ENCODE measurements at places on chromosomes 3 and 15. TPM values are rescaled to one million over a fixed set of nuclear protein-coding genes. Genes with fewer than 3 reads are reported as not detected.
A peak's percentile ranks its signal among the peaks of the same experiment; 100 is the strongest.

GRCh38 chr15:73854265-73854664 is 19.1 kb upstream of the TBC1D21 start:
- no peak overlapping the region for H3K4me3 ChIP-seq
- no peak for DNase-seq
- peaks cover 39% of the 10 kb centered on the region for H3K27me3 ChIP-seq
- no peak overlapping the region for H3K27ac ChIP-seq
- H3K4me1 ChIP-seq, result no peaks in the 10 kb centered on the region

DNA sequence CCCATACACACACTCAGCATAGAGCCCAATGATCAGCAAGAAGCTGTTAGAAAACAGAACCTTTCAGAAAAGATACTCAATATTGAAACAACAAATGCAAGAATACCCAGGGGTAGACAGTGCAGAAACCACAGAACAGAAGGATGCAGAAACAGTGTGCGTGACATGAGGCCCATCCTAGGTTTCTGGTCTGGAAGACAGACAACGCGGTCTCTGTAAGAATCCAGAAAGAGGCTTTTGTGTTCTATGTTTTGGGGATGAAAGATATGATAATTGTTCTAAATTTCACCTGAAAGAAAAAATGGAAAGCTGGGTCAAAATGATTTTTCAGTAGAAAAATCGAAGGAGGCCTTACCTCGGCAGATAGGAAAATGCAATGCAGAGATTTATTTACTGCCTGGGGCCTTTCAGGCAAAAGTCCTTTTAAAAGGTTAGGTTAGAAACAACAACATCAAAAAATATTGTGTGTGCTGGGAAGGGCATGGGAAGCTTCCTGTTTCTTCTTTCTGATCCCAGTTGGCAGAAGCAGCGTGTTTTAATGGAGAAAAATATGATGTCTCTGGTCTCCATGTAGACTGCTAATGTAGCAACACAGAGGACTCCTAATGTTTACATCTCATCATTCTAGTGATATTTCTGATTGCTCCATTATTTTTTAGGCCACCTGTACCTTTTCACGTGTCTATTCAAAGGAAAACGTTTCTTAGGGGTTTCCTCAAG is 17.0 kb downstream of the SYNM start:
- no peak for DNase-seq
- no peak overlapping the region for H3K27ac ChIP-seq
- H3K4me3 ChIP-seq, result no peak overlapping the region
- peaks cover 15% of the 10 kb centered on the region for H3K4me1 ChIP-seq
- H3K27me3 ChIP-seq, result no peaks in the 10 kb centered on the region
- no peaks in the 10 kb centered on the region for H3K36me3 ChIP-seq

DNA sequence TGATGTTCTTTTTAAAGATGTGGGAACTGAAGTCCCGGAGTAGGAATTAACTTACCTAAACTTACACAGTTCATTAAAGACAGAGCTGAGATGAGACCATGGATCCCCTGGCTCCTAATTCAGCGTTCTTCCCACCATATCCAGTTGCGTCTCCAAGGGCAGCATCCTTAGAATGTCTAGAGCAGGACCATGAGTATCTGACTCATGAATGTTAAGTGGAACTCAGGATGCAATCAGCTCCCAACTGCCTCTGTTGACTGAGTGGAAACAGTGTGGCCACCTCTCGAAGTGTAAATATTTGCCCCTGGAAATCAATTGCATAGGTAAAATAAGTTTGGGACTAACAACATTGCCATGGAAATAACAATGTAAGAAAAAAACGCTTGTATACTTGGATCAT is 2.5 kb downstream of the SNTN start:
- no peaks in the 10 kb centered on the region for H3K27me3 ChIP-seq
- DNase-seq, result peak; percentile 39
- H3K4me1 ChIP-seq, result peaks cover 44% of the 10 kb centered on the region

DNA sequence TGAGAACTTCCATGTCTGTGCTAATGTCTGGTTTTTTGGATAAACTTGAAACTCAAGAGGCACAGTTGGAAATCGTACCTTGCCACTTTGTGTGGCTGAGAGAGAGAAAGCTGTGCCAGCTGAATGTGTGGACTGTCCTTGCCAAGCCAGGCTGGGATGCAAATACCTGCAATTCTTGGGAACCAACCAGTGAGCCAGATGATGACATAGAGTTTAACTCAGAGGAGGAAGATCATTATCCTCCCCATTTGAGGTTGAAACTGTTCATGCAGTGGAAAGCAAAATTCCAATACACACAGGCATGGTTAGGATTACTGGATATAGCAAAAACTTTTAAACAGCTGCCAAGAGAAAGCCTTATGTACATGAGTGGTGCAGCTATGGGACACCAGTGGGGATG is 451.4 kb upstream of the NPAP1 start:
- no peaks in the 10 kb centered on the region for H3K27me3 ChIP-seq
- no peaks in the 10 kb centered on the region for H3K4me1 ChIP-seq
- no peak overlapping the region for H3K4me3 ChIP-seq
- no peak for DNase-seq

Gene FBXW12
- polyA plus RNA-seq, result not detected

Gene LIPH
- 0.34 TPM for polyA plus RNA-seq

DNA sequence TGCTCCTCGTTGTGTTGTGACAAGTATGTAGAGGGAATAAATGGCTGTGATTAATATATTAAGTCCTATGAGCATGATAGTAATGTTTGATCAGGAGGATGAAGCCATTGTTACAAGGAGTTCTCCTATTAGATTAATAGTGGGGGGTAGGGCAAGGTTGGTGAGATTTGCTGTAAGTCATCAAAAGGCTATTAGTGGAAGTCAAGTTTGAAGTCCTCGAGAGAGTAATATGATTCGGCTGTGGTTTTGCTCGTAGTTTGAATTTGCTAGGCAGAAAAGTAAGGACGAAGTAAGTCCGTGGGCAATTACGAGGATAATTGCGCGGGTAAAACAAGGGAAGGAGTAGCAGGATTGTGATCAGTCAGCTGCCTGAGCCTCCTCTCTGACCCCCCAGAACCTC is 26.0 kb upstream of the BUB1B start:
- no peaks in the 10 kb centered on the region for H3K4me1 ChIP-seq
- no peak overlapping the region for H3K4me3 ChIP-seq
- H3K27ac ChIP-seq, result no peak overlapping the region

DNA sequence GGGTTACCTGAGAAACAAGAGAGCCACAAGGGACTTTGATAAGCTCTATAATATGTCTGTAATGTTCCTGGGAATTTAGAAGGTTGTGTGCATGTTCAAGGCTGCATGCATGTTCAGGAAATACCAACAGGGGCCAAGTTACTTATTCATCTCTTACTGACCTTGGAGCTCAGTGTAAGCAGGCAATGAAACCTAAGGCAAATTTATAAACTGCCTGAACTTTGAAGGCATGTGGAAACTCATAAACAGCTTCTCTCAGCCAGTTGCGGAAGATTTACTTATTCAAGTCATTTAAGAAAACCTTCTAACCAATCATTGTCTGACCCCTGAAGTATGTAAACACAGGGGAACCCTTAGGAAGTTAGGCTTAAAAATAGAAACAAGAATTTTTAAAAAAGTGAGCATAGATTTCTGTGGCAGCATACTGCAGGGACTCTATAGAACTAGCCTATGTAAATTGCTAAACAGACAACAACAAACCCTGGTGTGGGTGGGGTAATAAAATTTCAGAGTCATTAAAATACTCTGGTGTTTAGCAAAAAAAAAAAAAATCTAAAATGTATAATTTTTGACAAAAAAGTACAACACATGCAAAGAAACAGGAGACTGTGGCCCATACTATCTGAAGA is 57.2 kb downstream of the SLC15A2 start:
- no peaks in the 10 kb centered on the region for H3K27me3 ChIP-seq
- DNase-seq, result no peak
- H3K27ac ChIP-seq, result no peak overlapping the region
- no peaks in the 10 kb centered on the region for H3K36me3 ChIP-seq

DNA sequence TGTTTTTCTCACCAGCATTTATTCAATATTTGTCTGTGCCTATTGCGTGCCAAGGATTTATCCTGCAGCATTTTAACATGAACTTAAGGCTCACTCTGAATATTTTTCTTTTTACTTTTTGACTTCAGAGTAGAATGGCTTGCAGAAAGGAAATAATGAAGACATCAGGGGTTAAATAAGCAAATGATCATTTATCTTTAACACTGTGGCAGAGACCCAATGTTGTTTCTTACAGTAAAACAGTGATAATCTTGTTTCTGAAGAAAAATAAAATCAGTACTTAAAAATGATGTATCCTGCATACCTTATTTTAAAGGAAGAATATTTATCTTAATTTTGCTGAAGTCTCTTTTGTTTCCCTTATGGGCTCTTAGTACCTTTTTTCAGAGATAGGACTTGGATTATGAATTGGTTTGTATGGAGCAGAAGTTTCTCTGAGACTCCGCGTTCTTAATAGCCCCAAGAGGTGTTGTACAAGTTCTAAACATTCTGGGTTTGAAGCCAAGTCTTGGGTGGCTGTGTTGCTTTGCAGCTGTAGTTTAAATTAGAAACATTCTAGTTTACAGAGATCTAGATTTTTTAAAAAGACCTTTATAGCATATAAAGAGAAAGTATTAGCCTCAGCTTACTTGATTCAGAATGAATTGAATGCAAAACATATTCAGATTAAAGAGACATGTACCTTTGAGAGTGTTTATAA is 40.5 kb downstream of the COL6A6 start:
- 0 out of 2 replicates have a peak, but pooled peaks cover 4% of the 10 kb centered on the region for H3K27me3 ChIP-seq
- no peak overlapping the region for H3K27ac ChIP-seq
- no peaks in the 10 kb centered on the region for H3K36me3 ChIP-seq
- H3K4me3 ChIP-seq, result no peak overlapping the region

DNA sequence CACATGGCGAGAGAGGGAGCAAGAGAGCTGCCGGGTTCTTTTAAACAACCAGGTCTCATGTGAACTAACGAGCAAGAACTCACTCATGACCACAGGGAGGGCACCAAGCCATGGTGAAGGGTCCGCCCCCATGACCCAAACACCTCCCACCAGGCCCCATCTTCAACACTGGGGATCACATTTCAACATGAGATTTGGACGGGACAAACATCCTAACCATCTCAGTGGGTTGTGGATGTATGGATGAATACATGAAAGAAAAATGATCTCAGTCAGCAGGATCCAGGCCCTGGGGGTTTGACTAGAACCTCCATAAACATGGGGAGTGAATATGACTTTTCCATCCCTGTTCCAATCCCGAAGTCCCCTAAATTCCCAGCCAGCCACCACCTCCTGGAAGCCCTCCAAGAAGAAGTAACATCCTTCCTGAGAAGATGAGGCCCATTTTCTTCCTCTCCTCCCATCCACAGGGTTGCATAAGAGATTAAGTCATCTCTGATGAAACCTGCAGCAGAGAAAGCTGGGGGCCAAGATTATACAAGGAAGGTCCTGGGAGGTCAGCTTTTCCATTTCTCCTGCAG is 9.5 kb downstream of the CAV3 start:
- peak; percentile 85 for DNase-seq
- H3K4me1 ChIP-seq, result peaks cover 45% of the 10 kb centered on the region
- H3K4me3 ChIP-seq, result no peak overlapping the region
- H3K27me3 ChIP-seq, result no peaks in the 10 kb centered on the region
- H3K36me3 ChIP-seq, result no peaks in the 10 kb centered on the region

DNA sequence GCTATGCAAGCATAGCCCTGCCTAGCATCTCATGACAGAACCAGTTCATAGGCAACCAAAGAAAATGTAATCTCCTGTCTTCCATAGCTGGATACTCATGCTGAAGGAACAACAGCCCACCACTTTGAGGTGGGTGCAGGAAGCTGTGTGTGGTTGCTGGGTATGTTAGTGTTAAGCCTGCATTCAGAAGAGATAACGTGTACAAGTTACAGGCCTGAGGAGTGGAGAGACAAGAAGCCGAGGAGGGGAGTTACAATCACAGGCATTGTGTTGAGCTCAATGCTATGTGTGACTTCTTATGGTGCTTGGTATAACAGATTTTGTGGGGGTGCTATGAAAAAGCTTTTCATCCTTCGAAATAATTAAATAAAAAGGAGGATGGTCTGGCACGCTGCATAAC is 42.8 kb upstream of the SECISBP2L start:
- DNase-seq, result no peak
- H3K27ac ChIP-seq, result no peak overlapping the region
- H3K27me3 ChIP-seq, result no peaks in the 10 kb centered on the region
- H3K4me1 ChIP-seq, result peaks cover 6% of the 10 kb centered on the region

- H3K4me3 ChIP-seq, result no peak overlapping the region
- DNase-seq, result no peak
- peaks cover 18% of the 10 kb centered on the region for H3K27me3 ChIP-seq
- no peaks in the 10 kb centered on the region for H3K4me1 ChIP-seq
- H3K36me3 ChIP-seq, result no peaks in the 10 kb centered on the region
- no peak overlapping the region for H3K27ac ChIP-seq
These were observed 19.0 kb upstream of the LRRC58 start for GRCh38 chr3:120368172-120368571.

- H3K27me3 ChIP-seq, result no peaks in the 10 kb centered on the region
- no peaks in the 10 kb centered on the region for H3K36me3 ChIP-seq
- H3K27ac ChIP-seq, result peak overlapping the region; percentile 67
- no peak overlapping the region for H3K4me3 ChIP-seq
- no peak for DNase-seq
- H3K4me1 ChIP-seq, result peaks cover 39% of the 10 kb centered on the region
These were observed 401.0 kb upstream of the TBL1XR1 start for GRCh38 chr3:177598097-177598833.

Gene C2CD4B
- polyA plus RNA-seq, result not detected

Gene CHRNA5
- 0.74 TPM for polyA plus RNA-seq

- no peaks in the 10 kb centered on the region for H3K36me3 ChIP-seq
- no peak for DNase-seq
- no peaks in the 10 kb centered on the region for H3K27me3 ChIP-seq
- H3K27ac ChIP-seq, result no peak overlapping the region
- H3K4me1 ChIP-seq, result no peaks in the 10 kb centered on the region
- H3K4me3 ChIP-seq, result no peak overlapping the region
These were observed 119.4 kb downstream of the IGF1R start for GRCh38 chr15:98767692-98768091.

- no peak overlapping the region for H3K4me3 ChIP-seq
- DNase-seq, result no peak
- H3K36me3 ChIP-seq, result no peaks in the 10 kb centered on the region
- H3K4me1 ChIP-seq, result peaks cover 9% of the 10 kb centered on the region
- H3K27ac ChIP-seq, result no peak overlapping the region
These were observed 24.1 kb downstream of the SIDT1 start for GRCh38 chr3:113556316-113556945.

GRCh38 chr15:71888797-71889196 is 78.4 kb downstream of the NR2E3 start:
- H3K27me3 ChIP-seq, result no peaks in the 10 kb centered on the region
- no peak for DNase-seq
- H3K27ac ChIP-seq, result no peak overlapping the region
- H3K4me1 ChIP-seq, result peaks cover 5% of the 10 kb centered on the region
- H3K36me3 ChIP-seq, result peaks cover 23% of the 10 kb centered on the region

Gene ATP10A
- polyA plus RNA-seq, result 20.4 TPM

DNA sequence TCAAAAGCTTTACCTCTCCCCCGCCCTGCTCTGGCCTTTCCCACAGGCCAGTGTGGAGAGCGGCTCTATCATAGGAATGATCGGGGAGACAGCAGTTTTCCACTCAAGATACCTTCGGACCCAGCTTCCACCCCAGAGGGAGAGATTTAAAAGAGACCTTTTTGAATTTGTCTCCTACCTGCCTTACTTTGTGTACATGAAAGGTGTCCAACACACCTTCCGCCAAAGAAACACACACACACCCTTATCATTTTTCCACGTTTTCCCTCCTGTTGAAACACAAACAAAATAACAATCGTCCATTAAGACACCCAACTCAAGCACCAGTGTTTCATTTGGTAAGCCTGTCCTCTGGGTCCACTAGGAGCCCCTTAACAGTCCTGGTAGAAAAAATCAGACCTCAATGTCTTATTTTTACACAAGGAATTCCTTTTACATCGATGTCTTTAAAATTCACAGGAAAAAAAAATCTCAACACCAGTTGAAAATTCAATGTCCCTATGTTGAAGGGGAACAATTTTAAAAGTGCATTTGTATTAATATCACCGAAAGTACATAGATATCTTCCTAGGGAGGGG is 4.0 kb downstream of the HES1 start:
- H3K4me1 ChIP-seq, result peaks cover 42% of the 10 kb centered on the region
- H3K36me3 ChIP-seq, result no peaks in the 10 kb centered on the region
- no peaks in the 10 kb centered on the region for H3K27me3 ChIP-seq
- peak overlapping the region; percentile 79 for H3K4me3 ChIP-seq

Gene DGKG
- not detected for polyA plus RNA-seq

Gene TM6SF1
- polyA plus RNA-seq, result 0.14 TPM

Data from GM23248 (cell line).